ENCODE measurements at places on chromosomes 12 and 14.

DNA sequence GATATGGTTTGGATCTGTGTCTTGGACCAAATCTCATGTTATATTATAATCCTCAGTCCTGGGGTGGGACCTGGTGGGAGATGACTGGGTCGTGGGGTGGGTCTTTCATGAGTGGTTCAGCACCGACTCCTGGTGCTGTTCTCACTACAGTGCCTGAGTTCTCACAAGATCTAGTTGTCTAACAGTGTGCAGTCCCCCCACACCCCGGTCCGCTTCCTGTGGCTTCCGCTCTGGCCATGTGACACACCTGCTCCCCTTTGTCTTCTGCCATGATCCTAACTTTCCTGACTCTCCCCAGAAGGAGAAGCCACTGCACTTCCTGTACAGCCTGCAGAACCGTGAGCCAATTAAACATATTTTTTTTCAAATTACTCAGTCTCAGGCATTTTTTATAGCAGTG lies 1262.2 kb downstream of the TMEM121 start:
- no peak for DNase-seq

- DNase-seq: peak; percentile 86
Observed at GRCh38 chr12:48350249-48351021, at the start of gene ZNF641. TSS of gene ZNF641 (minus strand) at chr12:48350919. CDS start at chr12:48348090, 2,829 bp downstream.

DNA sequence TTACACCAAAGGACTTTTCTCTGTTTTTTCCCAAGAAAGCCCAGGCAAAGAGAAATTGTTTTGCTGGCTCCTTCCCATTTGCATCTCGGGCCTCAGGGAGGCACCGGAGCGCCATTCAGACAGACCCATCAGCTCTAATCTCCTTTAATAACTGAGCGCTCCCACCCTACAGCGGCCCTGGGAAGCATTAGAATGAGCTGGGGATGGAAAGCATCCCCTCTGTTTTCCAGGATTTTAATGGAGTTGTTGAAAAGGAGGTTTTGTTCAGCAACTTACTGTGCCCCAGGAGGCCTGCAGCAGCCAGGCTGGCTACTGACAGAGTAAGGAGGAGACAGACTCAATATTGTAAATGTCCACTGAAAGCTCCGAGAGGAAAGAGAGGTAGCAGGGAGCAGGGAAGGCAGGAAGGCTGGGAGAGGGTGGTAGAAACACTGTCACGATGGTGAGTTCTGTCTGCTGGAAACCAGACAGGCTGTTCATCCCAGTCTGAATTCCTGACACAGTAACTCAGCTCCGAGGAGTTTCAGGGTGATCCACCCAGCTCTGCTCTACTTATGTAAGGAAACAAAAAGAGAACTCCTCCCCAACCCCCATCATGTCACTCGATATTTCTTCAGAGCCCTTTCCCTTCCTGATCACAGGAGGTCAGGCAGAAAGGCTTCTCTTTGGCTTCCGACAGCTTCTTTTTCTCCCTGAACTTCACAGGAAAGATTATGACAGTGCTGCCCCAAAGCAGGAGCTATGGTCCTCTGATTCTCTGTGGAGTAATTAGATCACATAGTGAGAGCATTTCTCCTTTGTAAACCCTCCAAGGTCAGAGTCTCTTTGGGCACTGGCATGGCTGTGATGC lies 62.5 kb upstream of the TMEM132D start:
- peak; percentile 27 for DNase-seq

- DNase-seq: no peak
Observed at GRCh38 chr12:94305130-94305957, 154.3 kb downstream of the CEP83 start.

DNA sequence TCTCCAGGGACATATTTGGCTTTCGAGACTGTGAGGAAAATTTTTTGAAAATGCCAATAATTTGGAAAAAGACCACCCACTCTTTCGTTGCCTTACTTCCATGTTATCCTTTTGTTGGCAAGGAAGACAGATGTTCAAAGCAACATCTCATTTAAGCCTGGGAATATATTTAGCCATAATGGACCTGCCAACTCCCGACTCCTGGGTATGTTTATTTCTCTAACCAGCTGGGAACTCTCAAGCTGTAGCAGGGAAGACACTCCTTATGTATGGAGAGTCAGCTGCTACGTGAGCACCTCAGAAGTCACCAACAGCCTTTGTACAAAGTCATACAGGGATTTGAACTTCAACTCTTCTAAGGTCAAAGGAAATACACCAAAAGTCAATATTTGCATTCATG lies 96.5 kb upstream of the DAAM1 start:
- DNase-seq: no peak

DNA sequence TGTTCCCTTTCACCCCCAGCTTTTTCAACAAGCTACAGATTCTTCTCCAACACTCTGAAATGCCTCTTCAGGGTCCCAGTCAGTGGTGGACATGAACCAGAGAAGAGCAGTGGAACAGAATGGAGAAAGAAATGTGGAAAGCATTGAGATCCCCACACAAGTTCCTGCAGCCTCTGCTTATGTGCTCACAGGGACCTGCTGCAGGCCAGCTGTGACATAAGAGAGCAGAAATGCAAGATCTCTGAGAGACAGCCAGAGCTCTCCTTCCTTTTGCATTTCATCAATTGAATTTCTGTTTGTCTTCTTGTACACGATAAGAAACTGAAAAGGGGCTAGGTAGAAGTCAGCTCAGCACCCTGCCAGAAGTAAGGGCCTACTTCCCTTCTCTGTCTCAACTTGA lies 6.2 kb downstream of the MDM1 start:
- no peak for DNase-seq

DNA sequence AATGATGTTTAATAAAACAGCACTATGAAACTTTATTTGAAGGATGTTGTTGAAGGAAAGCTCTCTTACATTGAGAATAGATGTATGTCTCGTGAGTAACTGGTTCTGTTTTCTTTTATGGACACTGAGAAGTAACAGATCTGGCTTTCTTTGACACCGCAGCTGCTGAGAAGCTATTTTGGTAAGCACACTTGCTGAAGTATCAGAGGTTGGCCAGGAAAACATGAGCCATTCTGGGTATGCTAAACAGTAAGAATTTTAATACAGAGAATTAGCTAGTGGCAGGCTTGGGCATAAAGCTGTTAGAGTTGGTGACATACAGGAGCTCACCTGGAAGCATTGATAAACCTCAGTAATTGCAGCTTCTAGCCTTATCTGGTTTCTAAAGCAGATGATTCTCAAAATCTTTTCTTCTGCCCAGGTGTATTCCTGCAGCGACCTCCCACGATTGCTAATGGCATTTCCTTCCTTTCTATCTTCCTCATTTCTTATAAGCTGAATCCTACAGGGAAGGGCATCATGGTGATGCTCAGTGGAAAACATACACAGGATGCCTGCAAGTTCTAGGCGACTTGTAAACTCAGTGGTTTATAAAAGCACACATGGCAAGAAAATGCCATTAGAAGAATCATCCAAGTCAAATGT lies 291.6 kb upstream of the SLC16A7 start:
- peak; percentile 63 for DNase-seq

DNA sequence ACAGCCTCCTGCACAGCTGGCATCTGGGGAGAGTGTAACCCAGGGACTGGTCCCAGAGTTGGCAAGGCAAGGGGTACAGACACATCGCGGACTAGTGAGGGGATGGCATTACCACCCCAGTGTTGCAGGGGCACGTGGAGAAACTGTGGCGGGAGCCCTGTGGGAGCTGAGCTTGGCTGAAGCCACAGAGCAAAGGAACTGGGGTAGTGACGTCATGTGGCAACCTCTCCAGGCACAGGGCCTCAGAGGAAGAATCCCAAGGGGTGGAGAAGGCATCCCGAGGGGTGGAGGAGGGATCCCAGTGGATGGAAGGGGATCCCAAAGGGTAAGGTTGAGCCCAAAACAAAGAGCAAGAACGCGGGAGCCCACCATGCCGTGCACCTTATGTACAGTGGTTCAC lies 70.1 kb downstream of the GSC start:
- DNase-seq: no peak

- no peak for DNase-seq
Observed at GRCh38 chr12:94282675-94283074, 134.3 kb downstream of the PLXNC1 start.

DNA sequence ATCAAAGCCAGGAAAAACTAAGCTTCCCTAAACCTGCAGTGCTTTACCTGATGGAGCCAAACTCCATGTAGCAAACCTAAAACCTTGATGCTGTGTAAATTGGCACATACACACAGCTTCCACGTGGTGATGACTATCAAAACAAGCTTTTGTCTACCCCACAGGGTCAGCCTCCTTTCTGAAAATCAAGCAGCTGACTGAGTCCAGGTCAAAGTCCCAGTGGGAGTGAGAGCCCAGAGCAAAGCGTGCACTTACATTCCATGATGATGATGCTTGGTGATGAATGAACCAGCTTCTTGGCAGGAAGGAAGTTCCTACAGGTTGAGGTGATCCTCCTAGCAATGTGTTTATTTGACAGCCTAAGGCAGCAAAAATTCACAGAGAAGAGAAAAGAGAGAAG lies 630.0 kb upstream of the TBX3 start:
- DNase-seq: no peak

DNA sequence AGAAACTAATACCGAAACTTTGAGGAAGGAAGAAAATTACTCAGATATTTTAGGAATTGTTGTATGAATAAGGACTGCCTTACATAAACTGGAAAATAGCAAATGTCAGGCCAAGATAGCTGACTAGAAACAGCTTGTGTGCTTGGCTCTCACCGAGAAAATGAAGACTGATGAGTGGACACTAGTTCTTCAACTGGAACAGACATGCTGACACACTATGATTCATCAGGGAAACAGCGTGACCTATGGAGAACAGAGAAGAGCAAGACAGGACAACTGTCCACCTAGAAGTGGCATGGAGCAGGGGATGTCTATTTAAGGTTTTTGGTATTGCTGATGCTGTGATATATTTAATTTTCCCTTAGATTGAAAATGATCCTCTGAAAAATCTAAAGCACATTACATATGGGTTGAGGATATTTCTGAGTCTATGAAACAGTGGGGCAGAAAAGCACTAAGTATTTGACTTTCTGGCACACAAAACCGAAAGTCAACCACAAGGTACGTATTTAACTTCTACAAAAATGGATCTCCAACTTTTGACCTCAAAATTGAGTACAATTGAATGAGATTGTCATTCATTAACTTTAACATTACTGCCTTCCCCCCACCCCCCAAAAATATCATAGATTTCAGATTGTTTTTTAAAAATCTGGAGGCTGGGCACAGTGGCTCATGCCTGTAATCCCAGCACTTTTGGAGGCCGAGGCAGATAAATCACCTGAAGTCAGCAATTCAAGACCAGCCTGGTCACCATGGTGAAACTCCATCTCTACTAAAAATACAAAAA lies 863.2 kb downstream of the LRFN5 start:
- DNase-seq: no peak

DNA sequence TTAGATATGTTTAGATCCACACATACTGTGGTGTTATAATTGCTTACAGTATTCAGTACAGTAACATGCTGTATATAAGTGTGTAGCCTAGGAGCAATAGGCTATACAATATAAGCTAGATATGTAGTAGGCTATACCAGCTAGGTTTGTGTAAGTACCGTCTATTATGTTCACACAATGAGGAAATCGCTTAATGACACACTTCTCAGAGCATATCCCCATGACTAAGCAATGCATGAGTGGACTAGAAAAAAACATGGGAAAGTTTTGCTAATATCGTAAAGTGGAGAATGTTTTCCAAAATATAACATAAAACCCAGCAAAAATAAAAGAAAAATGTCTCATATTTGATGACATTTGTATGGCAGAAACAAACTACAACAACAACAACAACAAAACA lies 27.3 kb downstream of the AKAP3 start:
- no peak for DNase-seq

DNA sequence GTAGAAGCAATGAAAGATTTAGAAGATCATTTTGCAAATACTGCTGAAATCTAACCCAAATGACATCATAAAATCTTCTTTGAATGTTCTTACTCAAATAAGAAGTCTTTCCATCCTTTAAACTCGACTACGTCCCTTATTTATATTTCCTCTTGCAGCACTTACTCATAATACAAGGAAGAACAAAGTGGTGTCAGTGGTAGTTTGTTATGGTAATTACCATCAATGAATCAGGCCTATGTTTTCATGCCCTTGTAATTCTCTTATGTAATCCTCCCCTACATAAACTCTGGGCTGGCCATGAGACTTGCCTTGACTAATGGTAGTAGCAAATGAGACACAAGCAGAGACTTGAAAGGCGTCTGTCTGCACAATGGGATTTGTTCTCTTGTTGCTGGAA lies 17.0 kb downstream of the EEA1 start:
- no peak for DNase-seq

DNA sequence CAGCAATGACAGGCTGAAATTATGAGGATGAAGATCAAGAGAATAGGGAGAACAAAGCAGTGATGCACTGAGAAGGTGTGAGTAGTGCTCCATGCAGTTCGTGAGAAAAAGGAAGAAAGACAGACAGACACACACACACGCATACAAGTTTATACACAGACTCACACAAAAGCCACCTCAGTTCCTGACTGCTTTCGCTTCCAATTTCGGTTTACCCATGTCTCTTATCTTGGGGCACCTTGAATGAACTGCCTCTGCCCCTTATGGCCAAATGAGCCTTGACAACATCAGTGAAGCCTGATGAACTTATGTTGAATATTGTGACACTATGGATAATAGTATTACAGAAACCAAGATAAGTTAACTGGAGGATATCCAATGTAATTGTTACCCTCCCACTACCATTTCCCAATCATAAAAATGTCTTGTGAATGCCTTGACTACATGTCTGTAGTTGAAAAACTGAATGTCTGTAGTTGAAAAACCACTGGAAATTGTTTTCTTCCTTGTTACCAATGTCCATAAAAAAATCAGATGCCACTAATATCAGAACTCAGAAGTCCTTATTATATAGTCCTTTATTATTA lies 380.4 kb upstream of the DDHD1 start:
- no peak for DNase-seq

- peak; percentile 69 for DNase-seq
Observed at GRCh38 chr14:68261092-68261842, 441.7 kb downstream of the RAD51B start.

DNA sequence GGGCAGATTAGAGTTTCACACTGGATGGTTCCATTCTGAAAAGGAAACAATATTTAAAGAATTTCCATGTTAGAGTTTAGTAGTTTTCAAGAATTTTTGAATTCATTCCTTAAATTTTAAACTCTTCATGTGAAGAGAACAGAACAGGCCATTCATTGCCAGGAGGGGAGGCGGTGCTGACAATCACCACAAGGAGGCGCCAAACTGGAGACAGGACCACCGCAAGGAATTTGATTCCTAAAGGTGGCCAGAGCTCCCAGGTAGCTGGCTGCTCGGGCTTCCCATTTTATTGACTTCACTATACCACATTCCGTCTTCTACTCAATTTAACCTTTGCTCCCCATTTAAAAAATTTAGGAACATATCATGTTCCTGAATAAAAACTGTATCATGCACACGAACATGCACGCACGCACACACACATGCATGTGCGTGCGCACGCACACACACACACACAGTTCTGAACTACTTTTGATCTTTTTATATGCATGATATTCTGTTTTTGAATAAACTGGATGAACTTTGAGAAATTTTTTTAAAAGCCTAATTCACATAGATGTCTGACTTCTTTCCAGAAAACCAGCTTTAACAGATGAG lies 101.2 kb downstream of the NELL2 start:
- peak; percentile 44 for DNase-seq
